Fibroblast of pulmonary artery (primary cell): ENCODE measurements at places on chromosomes 12 and 14.

- no peak for DNase-seq
These were observed 54.1 kb downstream of the ESRRB start for GRCh38 chr14:76430017-76430416.

DNA sequence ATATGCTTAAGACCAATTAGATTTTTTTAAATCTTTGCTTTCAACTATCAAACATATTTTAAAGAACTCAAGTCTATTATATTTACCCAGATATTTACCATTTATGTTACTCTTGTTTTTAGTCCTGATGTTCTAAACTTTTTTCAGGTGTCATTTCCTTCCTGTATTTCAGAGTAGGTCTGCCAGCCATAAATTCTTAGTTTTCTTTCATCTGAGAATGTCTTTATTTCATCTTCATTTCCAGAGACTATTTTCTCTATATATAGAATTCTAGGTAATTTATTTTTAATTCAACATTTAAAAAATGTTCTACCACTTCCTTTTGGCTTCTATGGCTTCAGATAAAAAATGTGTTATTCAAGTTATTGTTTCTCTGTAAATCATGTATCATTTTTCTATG lies 218.2 kb upstream of the AMIGO2 start:
- no peak for DNase-seq

- DNase-seq = no peak
These were observed 260.8 kb downstream of the TTC8 start for GRCh38 chr14:89085231-89085731.

DNA sequence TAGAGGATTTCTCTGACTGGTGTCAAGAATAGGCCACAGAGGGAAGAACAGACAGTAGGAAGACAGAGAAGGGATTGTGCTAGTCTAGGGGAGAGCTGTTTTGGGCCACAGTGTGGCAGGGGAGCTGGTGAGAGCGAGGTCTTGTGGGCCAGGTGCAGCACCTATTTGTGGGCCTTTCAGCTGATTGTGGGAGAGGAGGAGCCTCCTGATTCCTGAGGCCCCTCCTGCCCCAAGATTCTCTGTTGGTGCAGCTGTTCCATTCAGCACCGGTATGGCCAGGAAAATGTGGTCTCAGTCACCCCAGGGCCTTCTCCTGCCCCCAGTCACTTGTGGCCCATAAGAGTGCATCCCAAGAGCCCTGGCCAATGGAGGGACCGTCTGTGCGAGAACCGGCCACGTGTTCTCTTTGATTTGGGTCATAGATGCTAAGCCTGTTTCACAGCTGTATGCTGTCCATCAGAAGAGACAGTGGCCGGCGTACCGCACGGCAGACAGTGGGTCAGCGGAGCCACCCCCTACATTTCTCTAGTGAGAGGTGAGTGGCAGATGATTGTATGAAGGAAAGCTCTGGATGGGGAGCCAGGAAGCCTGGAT lies 27.7 kb downstream of the TPCN1 start:
- DNase-seq = no peak

- DNase-seq = no peak
These were observed 85.9 kb upstream of the ANO2 start for GRCh38 chr12:6031001-6031400.

- no peak for DNase-seq
These were observed 42.9 kb downstream of the P2RX4 start for GRCh38 chr12:121252712-121253345.

DNA sequence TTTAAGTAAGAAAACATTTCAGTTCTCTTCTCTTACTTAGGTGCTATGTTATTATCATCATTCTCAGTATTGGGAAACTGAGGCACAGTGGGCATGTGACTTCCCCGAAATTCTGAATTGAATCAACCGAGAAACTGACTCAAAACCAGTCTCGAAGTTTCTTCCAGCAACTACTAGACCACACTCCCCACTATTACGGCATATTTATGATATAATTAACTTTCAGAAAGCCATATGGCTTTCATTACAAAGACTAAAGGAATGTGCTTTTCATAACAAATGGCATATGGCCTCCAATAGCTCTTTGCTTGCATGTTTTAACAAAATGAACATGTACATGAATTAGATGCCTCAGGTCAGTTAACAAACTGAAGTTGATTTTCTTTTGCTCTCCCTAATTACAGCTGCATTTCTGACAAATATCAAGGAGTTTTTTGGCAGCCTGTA lies 182.9 kb upstream of the SLC38A2 start:
- DNase-seq = peak; percentile 85

- peak; percentile 90 for DNase-seq
These were observed 200.3 kb downstream of the KTN1 start for GRCh38 chr14:55780156-55780946.

DNA sequence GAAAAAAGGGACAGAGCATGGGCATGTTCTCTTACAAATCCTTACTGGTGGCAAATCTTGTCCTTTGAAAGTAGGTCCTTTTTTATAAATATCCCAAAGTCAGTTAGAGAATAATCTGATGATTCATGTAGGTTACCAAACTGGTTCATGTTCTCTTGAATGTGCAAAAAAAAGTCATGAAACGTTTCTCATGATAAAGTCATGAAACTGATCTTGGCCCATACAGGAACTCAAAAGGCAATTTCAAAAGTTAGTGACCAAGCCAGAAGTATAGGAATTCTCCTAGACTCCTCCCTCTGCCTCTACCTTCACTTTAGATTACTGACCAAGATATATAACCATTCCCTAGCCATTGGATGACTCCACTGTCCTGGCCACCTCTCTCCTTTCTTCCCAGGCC lies 27.3 kb upstream of the SPTSSA start:
- peak; percentile 18 for DNase-seq

DNA sequence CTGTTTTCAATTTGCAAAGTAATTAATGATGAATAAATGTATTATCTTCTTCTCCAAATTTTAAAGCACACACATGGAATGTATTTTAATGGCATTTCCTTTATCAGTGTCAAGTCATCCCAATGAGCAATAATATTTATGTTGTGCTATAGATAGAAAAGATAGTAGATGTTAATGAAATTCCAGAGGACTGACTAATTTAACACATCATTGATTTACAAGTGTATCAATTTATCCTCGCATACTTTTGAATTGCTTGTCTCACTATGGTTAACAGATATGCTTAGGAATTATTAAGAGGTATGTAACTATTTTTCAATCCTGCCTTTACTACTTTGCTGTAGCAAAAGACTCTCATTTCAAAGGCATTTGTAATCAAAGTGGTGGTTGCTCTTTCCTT lies 842.9 kb downstream of the SLC6A15 start:
- no peak for DNase-seq

DNA sequence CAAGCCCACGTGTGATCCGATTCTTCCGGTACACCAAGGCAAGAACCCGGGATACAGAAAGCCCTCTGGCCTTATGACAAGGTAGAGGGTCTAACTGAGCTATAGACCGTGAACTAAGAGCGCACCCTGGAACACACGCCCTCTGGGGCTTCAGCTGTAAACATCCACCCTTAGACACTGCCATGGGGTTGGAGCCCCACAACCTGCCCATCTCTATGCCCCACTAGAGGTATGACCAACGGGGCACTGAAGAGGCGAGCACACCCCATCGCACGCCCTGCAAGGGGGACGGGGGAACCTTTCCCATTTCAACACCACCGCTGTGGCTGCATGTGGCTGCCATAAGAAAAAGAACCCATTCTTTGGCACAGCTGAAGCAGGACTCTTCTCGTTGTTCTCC lies 1206.0 kb upstream of the TMEM132C start:
- no peak for DNase-seq

DNA sequence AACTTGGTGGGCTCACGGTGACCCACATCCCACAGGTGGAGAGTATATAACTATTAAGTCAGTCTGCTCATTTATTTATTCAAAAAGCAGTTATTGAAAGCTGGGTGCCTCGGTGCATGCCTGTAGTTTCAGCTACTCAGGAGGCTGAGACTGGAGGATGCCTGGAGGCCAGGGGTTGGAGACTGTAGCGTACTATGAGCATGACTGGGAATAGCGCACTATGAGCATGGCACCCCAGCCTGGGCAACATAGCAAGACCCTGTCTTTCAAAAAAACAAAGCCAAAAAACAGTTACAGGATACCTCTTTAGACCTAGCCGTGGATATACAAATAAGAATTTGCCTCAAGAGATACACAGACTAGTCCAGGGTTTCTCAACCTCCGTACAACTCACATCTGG lies 139.8 kb downstream of the ZFP36L1 start:
- DNase-seq = no peak

DNA sequence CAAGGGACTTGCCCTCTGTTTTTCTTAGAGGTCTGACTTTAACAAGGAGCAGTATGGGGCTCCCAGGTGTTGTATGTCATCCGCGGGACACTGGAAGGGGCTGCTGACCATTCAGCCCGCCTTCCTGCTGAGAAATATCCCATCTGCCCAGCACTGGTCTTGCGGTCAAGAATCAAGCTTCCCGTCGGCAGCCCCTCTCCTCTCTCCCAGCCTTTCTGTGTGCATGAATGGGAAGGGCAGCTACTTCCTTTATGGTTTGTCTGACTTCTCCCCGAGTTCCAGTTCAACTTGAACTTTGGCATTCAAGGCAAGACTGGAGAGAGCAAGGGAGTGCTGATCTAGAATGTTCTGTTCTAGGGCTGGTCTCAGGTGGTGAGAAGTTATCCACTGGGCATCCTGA lies 51.5 kb downstream of the PSMA6 start:
- DNase-seq = no peak

DNA sequence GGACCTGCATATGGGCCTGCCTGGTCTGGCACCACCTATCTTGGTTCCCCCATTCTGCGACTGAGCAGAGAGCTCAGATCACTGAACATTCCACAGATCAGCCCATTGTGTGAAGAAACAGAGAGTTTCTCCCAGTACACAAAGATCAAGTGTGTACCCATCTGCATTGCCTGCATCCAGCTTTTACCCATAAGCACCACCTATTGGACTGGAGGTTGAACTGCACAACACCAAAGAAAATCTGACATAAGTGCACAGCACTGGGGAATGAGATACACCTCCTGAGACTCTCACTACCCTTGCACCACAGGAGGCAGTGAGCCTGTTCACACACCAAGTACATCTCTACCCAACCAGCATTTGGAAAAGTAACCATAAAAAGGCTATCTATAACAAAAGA lies 362.6 kb upstream of the CLEC14A start:
- DNase-seq = no peak

DNA sequence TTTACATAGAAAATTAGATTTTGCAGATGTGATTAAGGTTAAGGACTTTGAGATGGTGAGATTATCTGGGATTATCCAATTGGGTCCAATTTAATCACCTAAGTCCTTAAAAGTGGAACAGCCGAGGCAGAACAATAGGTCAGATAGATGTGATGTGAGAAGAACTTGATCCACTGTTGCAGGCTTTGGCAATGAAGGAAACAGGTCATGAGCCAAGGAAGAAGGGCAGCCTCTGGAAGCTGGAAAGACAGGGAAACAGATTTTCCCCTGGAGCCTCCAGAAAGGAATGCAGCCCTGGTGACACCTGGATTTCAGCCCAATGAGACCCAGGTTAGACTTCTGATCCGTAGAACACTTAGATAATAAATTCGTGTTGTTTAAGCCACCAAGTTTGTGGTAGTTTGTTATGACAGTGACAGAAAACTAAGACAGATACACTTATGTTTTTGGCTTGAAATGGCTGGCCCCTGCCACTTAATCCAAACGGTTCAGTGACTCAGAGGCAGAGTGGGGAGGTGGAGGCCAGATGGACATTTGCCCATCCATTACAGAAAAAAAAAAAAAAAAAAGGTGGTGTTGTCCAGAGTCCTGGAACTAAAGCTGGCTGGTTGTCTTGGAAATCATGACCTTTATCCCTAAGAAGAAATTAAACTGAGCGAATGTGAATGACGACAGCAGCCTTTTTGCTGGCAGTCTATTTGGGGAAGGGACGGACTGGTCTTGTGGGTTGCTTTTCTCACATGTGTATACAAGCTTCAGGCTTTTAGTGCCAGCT lies 181.9 kb upstream of the NRXN3 start:
- no peak for DNase-seq

- no peak for DNase-seq
These were observed 10.3 kb downstream of the GPRC5D start for GRCh38 chr12:12941450-12942350.

DNA sequence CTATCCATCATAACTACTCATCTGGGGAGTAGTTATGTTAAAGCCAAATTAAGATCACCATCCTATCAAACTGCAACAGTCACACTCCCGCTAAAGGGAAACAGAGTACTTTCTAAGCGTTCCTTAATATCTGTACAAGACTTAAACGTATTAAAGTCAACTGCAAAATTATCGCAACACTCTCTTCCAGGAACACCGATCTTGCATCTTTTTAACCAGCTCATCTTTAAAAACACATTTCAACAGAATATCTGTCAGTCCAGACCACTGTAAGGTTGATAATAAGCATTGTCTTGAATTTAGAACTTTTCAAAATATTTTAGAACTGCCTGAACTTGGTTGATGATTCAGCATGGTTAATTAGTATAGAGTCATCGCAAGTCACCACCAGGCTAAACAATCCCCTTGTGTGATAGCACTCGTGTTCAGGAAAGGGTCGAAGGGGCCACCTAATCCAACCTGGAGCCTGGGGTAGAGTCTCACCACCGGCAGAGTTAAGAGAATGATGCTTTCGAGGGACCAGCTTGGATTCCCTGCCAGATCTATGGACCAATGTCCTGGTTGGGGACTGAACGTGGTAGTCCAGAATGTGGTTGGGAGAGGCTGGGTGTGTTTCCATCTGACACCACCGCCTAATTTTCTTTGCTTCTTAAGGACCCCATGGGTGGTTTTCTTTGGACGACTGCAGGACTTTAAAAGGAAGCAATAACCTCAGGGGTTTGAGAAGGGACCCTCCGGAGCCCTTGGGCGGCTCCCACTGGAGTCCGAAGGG lies 890 bp downstream of the SPTLC2 start:
- DNase-seq = no peak

- no peak for DNase-seq
These were observed 47.4 kb upstream of the BCL7A start for GRCh38 chr12:121974026-121974985.

GRCh38 chr14:74886001-74886400 lies 4.3 kb downstream of the DLST start:
- DNase-seq = peak; percentile 93

- DNase-seq = peak; percentile 77
These were observed 37.4 kb downstream of the SUSD6 start for GRCh38 chr14:69648480-69649451.

DNA sequence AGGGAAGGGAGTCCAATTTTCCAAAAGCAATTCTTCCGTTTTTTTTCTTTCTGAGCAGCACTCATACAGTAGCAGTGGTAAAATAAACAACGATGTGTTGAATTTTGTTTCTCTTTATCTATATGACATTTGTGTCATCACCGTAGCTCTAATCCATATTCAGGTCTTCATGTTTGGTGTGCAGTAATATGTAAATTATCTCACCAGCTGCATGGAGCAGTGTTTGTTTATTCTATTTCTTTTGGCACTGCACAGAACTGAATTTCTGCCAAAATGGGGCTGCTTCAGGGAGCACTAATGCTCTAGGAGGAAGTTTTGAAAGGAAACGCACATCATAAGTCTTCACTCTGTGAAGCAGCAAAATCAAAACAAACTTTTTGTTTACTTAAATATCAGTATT lies 130.0 kb upstream of the NPAS3 start:
- peak; percentile 59 for DNase-seq
